Activated B cell treated with CpG ODN at 0.5 μM for 24 hours (primary cell): ENCODE measurements at places on chromosomes 11 and 22. TPM values are rescaled to one million over a fixed set of nuclear protein-coding genes. Genes with fewer than 3 reads are reported as not detected.

- DNase-seq: no peak
Observed at GRCh38 chr11:12525466-12526055, 148.2 kb downstream of the PARVA start.

DNAJB7 gene
- total RNA-seq: not detected in 2 replicates

BEST1 gene
- 0.16 and 0.44 TPM in 2 replicates for total RNA-seq

GRCh38 chr11:111531136-111531535 is 9.4 kb upstream of the LAYN start:
- no peak for DNase-seq

DNA sequence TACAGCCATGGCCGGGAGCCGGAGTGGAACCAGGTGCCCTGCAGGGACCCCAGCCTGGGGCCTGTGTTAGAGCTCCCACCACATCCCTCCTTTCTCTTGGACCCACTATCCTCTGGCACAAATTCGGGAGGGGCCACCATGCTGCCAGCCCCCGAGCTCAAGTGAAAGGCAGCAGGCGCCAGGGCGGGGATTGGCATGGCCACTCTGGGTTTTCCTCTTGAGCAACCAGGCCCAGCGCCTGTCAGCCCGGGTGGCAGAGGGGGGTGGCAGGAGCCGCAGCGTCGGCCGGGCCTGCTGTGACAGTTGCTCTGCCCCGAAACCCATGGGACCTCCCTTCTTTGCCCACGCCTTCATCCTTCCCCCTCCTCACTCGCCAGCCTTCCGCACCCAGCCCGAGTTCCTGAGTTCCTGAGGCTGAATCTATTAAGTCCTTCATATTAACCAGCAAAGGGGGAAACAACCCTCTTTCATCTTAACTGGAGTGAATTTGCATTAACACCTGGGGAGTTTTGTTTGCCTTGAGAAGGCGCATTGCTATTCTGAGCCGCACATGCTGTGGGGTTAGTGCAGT is 16.8 kb upstream of the CABP7 start:
- no peak for DNase-seq

CCDC73 gene
- 0.07 TPM in 1 of 2 replicates, not detected in the other for total RNA-seq

- no peak for DNase-seq
Observed at GRCh38 chr11:107961480-107961879, 33.2 kb downstream of the RAB39A start.

MRGPRE gene
- not detected in 2 replicates for total RNA-seq

PTPRJ gene
- 18.8 and 19.2 TPM in 2 replicates for total RNA-seq
